Epithelial cell of esophagus (primary cell): ENCODE measurements at places on chromosomes 11 and 22.

DNA sequence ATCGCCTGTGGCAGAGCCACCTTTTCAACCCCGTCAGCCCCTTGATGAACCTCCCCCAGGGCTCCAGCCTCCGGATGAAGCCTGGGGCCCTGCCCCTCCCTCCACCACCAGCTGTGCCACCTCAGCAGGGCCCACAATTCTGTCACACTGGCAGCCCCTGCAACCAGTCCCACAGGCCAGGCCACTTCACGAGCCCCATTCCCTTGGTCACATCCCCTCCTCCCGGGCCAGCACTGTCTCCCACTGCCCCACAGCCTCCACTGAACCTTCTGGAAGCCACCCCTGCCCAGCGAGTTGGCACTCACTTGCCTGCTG is 19.9 kb downstream of the OSBPL5 start:
- DNase-seq = no peak

- peak; percentile 89 for DNase-seq
Measured at GRCh38 chr22:44088976-44089570, 65.0 kb downstream of the PARVB start.

DNA sequence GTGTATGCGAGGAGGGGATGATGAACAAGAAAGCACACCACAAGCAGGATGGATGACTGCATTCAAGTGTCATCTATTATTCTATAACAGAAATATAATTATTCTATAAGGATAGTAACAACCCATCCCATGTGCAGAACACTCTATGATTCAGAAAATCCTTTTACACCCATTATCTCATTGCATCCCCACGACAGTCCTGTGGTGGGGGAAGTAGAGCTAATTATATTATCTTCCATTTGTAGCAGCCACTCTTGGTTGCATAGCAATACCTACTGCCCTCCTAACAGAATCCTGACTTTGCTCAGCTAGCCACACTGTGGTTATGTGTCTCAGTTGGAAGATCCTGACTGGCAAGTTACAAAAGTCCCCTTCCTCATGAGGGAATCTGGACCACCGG is 406.5 kb upstream of the NARS2 start:
- no peak for DNase-seq

GRCh38 chr11:10444725-10445315 is 10.2 kb upstream of the AMPD3 start:
- no peak for DNase-seq

GRCh38 chr11:93517041-93517440 is 26.1 kb downstream of the SMCO4 start:
- no peak for DNase-seq

DNA sequence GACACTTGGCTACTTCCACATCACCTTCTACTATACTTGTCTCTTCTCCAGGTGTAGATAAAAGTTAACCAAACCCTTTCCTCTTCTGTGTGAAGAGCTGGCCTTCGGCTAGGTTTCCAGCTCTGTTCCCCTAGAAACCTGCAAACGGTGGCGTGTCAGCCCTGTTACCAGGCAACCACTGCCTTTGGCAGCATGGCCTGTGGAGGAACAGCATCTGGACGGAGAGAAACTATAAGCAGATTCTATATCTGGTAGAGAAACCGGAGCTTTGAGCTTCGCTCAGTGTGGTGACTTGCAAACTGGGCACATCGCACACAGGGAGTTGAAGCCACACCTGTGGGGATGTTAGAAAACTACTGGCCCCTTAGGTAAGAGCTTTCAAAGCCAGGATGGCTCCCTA is 35.9 kb downstream of the ARAP1 start:
- DNase-seq = no peak

DNA sequence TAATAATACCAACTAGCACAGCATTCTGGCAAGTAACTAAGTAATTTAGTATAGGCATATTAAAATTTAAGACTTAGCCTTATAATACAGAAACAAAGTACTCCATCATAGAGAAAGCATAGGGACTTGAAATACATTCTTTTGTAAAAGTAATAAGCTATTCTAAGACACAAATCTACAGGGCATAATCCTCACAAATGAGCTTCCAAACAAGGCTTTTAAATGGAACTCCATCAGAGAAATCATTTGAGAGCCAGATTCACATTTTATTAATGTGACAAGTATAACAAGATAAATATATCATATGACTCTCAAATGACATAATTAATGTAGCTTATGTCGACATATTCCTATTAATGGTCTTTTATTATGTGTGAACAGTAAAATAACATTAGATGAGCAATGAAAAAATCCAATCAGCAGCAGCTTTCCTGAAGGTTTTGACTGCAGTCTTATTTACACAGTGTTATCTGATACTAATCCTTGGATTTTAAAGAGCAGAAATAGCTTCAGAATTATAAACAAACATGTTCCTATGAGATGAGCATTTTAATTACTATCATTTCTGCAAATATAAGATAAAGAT is 241.4 kb downstream of the TTC28 start:
- no peak for DNase-seq

DNA sequence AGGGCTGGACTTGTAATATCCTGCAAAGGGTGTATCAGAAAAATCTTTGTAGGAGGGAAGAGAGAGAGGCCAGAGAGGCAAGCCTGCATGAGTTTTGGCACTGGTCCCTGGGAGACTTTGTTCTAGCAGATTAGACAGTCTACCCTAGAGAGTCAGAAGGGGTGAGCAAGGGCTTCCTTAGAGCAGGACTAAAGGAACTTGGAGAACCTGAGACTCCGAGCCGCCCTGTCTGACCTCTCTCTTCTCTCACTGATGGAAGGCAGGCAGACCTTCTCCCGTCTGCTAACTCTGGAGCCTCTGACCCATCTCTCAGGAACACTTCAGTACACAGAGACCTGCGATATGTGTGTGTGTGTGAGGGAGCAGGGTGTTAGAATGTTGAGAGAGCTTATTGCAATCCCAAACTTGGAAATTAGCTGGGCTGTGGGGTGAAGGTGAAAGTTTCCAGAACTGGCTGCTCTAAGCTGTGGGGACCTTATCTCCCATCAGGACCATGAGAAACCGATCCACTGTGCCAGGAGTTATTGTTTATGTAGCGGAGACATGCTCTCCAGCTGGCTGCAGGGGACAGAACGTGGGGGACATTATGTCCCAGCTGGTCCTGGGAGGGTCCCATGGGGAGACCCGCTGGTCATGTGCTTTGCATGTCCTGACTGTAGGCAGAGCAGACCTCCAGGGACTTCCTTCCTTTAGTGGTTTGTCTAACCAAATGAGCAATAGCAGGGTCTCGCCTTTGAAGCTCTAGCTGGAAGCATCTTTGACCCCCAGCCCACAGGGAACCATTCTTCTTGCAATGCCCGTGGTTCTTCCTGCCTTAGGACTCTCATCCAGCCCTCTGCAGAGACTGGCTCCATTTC is 51.1 kb downstream of the TIMP3 start:
- DNase-seq = no peak

DNA sequence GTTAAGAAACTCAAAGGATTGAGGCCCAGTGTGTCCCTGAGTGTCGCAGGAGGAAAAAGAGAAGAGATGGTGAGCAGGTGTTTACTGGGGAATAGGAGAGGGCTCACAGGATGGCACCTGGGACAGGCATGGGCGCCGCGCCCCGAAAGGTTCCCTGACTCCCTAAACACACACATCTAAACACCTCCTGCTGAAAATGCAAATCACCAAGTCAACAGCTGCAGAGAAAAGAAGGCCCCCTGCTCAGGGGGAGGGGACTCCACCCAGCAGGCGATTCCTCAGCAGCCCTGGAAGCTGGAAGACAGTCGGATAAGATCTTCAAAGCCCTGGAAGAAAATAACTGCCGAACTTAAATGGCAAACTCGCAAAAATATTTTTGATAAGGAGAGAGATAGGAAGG is 377.2 kb downstream of the BRD1 start:
- no peak for DNase-seq

GRCh38 chr11:11420191-11420898 is 67.3 kb upstream of the CSNK2A3 start:
- no peak for DNase-seq

DNA sequence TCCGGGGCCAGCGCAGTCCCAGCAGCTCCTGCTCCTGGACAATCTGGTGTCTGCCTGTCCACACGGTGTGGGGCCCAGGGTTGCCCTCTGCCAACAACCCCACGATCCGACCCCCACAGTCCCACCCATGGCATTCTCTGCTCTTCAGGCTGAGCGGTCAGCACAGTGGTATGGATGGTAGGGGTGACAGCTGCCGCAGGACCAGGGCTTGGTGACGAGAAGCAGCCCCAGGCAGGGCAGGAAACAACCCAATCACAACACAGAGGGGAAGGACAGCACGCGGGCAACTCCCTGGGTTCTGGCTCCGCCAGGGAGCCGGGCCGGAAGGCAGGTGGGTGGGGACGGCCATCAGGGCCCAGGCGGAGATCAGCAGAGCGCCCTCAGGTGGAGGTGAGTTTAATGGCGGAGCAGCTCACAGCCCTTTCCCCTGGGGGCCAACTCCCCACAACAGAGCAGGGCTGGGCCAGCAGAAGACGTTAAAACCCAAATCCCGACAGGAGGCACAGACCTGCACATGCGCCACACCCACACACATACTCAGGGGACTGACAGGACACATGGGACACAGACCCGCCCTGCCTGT is 5.3 kb upstream of the CHADL start:
- DNase-seq = no peak

DNA sequence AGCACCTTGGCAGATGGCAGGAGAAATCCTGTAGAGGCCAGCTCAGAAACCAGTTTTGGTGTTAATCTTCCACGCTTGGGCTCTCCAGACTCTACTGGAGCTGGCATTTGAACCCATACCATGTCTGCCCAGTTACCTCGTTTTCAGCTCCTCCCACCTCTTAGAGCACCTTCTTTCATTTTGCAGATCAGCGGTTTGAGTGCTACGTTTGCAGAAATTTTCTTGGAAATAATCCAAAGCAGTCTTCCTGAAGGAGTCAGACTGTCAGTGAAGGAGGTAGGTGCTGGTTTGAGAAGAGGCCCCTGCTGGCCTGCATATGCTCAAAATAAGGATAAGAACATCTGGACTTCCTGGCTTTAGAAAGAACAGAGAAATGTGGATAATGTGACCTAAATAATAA is 13.7 kb downstream of the COA4 start:
- no peak for DNase-seq

DNA sequence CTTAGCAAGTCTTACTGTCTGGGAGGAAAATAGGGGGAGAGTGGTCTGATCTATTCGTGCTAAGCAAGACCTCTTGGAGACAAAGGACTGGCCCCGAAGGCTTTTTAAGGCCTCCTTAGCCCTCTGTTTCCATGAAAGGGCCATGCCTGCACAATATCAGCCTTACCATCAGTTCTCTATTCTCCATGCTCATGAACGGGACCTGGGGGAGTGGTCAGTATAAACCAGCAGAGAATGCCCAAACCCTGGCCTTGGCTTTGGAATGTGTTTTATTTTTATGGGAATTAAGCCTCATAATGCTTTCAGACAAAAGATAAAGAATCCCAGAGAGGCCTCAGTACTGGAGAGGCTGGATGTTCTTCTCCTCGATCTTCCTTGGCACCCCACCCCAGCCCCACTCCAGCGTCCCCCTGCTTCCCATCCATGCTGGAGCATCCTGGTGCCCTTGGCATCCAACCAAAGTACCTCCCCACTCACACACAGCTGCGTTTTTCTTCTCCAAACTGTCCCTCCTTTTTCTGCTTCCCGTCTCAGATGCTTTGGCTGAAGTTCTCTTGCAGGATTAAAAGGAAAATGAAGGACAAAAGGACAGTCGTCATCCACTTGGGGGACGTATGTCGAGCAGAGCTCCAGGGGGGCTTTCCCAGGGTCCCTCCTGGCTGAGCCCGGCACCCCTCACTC is 18.6 kb downstream of the FXYD6 start:
- no peak for DNase-seq

DNA sequence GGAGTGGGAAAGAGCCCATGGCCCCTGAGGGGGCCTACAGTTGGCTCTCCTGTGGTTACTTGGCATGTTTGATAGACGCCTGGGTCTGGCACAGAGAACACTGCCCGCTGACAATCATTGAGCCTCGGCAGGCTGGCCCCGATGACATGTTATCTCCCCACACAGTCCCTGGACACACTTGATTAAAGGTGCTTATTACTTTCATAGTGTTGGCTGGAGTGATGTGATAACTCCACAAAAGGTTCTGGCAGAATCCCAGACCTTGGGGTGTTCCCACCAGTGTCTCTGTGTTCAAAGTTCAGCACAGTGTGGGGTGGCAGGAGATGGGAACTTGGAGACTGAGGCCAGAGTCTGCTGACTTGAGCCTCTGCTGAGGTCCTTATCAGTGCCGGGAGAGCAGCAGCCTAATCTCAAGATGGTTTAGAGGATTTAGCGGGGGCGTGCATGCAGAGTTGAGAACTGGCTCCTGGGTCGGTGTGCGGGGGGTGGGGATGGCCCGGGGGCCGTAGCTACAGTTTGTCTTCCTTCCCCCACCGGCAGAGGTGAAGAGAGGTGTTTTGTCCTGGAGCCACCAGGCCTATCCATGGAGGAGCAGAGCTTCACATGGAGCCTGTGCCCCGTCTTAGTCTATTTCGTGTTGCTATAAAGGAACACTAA is 22.5 kb downstream of the PARVB start:
- no peak for DNase-seq

- peak; percentile 98 for DNase-seq
Measured at GRCh38 chr22:36461665-36462649, 19.5 kb downstream of the TXN2 start.

GRCh38 chr11:72353861-72354260 is 80.5 kb downstream of the CLPB start:
- DNase-seq = peak; percentile 15

DNA sequence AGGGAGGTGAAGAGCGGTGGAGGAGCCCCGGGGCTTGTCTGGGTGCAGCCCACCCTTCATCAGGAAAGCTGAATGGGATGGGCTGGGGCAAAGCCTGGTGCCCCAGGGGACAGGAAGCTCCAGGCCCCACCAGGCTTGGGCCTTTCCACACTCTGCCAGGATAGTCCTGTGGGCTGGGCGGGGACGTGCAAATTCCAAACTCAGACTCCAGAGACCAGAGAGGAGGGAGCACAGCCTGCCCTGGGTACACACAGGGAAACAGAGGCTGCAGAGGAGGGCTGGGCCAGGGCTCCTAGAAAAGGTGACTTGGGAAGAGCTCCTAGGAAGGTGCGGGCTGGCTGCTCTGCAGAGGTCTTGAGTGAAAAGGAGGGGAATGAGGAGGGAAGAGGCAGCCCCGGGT is 124.7 kb downstream of the MED15 start:
- DNase-seq = no peak

- DNase-seq = no peak
Measured at GRCh38 chr11:123517559-123518364, 87.7 kb downstream of the GRAMD1B start.

DNA sequence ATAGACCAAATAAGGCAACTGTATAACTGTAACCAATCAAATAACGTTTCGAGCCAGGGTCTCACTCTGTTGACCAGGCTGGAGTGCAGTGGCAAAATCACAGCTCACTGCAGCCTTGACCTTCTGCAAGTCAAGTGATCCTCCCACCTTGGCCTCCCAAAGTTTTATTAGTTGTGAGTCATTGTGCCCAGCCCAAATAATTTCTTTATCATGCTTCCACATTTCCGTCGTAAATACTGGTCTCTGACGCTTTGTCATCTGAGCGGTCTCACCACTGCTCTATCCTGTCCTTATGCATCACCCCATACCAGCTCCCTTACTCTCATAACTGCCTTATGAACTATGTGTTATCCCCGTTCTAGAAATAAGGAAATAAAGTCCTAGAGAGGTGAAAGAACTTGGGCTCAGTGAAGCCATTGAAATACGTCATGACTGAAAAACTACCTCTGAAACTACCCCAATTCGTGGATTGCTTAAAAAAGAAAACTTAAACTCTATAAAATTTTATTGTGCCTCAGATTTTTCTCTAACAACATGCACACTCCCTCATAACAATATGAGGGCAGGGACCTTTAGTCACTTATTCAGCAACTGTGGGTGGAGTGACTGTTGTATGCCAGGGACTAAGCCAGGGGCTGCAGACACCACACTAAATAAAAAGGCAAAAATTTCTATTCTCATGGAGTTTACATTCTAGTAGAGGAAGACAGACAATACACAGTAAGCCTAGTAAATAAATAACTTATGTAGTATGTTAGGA is 15.8 kb upstream of the RTN4RL2 start:
- no peak for DNase-seq
